ENCODE measurements at places on chromosomes 1 and 21.

DNA sequence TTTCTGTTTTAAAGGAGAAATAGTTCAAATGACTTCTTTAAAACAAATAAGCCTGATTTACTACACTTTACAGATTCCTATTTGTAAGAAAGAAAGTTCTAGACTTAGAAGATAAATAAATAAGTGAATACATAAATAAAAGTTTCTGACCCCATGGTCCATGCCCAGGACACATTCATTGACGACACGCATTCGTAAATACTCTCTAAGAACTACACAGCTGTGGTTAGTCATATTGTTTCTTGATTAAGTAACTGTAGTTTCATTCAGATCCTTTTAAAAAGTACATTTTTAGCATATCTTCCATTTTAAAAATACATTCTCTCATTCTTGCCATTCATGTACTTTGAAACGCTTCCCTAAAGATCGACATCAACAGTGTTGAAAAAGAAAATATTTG lies 497.4 kb downstream of the SETD4 start:
- DNase-seq, result no peak

DNA sequence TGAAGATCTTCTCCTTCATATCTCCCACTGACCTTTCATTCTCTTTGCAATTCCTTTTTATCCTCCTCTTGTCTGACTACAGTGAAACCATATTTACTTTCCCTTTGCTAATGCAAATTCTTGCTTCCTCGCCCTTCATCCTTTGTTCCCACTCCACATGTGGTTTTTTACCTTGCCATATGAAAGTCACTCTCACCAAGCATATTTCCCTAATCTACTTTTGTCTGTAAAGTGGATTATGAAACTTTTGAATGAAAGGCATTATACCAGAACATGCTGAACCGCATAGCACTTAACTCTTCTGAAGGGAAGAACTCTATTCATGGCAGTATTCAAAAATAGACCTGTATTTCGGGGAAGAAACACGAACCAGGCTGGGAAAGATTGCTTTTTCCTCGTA lies 8.0 kb upstream of the TMPRSS15 start:
- no peak for DNase-seq

- no peak for DNase-seq
These were observed 8.3 kb upstream of the NVL start for GRCh38 chr1:224338150-224338838.

DNA sequence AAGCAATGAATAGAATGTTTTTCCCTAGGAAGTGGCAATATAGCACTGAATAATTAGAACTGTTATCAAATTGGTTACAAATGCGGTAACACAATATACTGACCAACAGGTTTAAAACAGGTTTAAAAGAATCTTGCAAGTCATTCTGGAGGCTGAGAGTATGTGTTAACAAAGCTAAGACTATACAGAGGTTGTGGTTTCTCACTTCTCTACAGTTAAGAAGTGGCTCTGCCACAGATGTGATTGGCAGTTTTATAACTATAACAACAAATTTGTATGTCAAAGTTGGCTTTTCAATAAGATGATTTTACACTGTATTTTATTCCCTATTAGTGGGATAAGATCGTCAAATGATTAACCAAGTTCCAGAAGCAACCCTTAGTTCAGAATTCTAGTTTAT lies 7.1 kb downstream of the ANGEL2 start:
- DNase-seq, result no peak

GRCh38 chr1:111234258-111234657 lies 6.7 kb downstream of the CHI3L2 start:
- DNase-seq, result no peak

Measured in stimulated activated CD4-positive, alpha-beta T cell treated with anti-CD3 and anti-CD28 coated beads, Interleukin-15, amount 100 ng/mL, for 1 hour (primary cell).